ENCODE measurements at places on chromosomes 13 and 19. TPM values are rescaled to one million over a fixed set of nuclear protein-coding genes. Genes with fewer than 3 reads are reported as not detected.

The DACT3 gene
- total RNA-seq = 87.2 TPM

DNA sequence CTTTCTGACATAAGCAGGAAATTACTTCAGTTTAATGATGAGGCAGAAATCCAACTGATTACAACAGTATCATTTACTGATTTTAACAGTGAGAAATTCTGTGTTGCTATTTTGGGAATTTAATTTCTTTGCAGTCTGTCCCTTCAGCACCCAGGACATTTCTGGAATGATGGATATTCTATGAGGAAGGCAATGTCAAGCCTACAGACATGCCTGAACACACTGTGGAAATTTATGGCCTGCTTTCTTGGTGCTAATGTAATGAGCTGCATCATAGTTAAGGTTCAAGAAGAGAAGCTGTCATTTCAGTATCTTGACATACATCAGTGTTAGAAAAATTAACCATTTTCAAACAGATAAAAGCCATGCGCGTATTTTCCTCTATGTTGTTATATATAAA lies 87.7 kb downstream of the SLITRK1 start:
- no peak for DNase-seq
- H3K36me3 ChIP-seq = no peaks in the 10 kb centered on the region
- H3K4me3 ChIP-seq = no peak overlapping the region
- H3K27ac ChIP-seq = no peak overlapping the region
- H3K27me3 ChIP-seq = no peaks in the 10 kb centered on the region

The PDX1 gene
- total RNA-seq = not detected

The IL27RA gene
- total RNA-seq = 2.5 TPM

DNA sequence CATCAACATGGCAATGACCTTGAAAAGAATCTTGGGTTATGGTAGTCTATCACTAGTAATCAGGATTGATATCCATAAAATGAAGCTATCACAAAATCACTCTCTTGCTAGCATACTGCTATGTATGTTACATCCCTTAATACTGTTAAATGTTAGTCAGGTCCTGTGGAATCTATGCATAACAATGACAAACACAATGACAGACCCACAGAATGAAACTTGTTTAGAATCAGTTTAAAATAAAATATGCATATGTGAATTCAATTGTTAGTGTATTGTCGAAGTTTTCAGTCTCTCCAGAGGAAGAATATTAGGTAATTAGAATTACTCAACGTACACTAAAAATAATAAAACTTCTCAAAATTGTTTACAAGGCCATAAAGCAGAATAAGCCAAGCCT lies 137.6 kb downstream of the DACH1 start:
- no peak for DNase-seq
- no peaks in the 10 kb centered on the region for H3K27me3 ChIP-seq
- H3K4me3 ChIP-seq = no peak overlapping the region
- peaks cover 3% of the 10 kb centered on the region for H3K4me1 ChIP-seq
- no peaks in the 10 kb centered on the region for H3K36me3 ChIP-seq

- H3K36me3 ChIP-seq = no peaks in the 10 kb centered on the region
- no peaks in the 10 kb centered on the region for H3K27me3 ChIP-seq
- no peak for DNase-seq
- no peak overlapping the region for H3K4me3 ChIP-seq
- H3K4me1 ChIP-seq = peaks cover 39% of the 10 kb centered on the region
Measured at GRCh38 chr13:43021926-43022670, 1.3 kb upstream of the DNAJC15 start.

DNA sequence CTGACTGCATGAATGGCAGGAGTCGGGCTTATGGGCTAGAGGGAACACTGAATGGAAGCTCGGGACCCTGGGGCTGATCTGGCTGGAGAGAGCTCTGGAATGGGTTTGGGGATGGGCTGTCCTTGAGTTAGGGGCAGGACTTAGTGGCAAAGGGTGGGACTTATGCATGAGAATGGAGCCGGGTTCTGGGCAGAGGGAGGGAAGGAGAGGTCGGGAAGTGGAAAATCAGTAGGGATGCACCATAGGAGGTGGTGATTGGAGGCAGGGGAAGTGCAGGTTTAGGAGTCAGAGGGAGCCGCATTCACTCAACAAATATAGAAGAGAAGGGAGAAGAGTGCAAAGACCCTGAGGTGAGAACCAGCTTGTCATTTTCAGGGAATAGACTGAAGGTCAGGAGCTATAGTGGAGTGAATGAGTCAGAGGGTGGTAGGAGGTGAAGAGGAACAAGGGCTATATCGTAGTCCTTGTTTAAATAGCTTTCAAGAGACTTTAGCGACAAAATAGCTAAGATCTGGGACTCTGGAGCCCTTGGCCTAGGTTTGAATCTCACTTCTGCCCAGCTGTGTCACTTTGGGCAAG lies 748 bp downstream of the RAB4B start:
- H3K36me3 ChIP-seq = no peaks in the 10 kb centered on the region
- peak overlapping the region; percentile 65 for H3K4me3 ChIP-seq
- peak overlapping the region; percentile 94 for H3K27ac ChIP-seq
- peaks cover 16% of the 10 kb centered on the region for H3K4me1 ChIP-seq
- H3K27me3 ChIP-seq = no peaks in the 10 kb centered on the region
- no peak for DNase-seq

The ZNF83 gene
- total RNA-seq = 96.7 TPM

GRCh38 chr13:100673376-100673712 lies 1.3 kb downstream of the TMTC4 start:
- H3K4me3 ChIP-seq = peak overlapping the region; percentile 30
- H3K27ac ChIP-seq = peak overlapping the region; percentile 94
- H3K36me3 ChIP-seq = no peaks in the 10 kb centered on the region
- no peaks in the 10 kb centered on the region for H3K4me1 ChIP-seq
- DNase-seq = no peak

- H3K4me1 ChIP-seq = peaks cover 34% of the 10 kb centered on the region
- H3K36me3 ChIP-seq = peaks cover 9% of the 10 kb centered on the region
- no peak for DNase-seq
- no peaks in the 10 kb centered on the region for H3K27me3 ChIP-seq
- H3K4me3 ChIP-seq = no peak overlapping the region
- no peak overlapping the region for H3K27ac ChIP-seq
Measured at GRCh38 chr13:33146843-33147611, 130.8 kb downstream of the KL start.

The SMIM44 gene
- not detected for total RNA-seq

The NAPSA gene
- 0.55 TPM for total RNA-seq

GRCh38 chr19:50362656-50363424 lies 2.6 kb downstream of the NAPSA start:
- H3K4me3 ChIP-seq = no peak overlapping the region
- no peaks in the 10 kb centered on the region for H3K4me1 ChIP-seq
- H3K36me3 ChIP-seq = no peaks in the 10 kb centered on the region
- H3K27me3 ChIP-seq = no peaks in the 10 kb centered on the region

The GSX1 gene
- not detected for total RNA-seq

- H3K27ac ChIP-seq = no peak overlapping the region
- no peaks in the 10 kb centered on the region for H3K36me3 ChIP-seq
- H3K27me3 ChIP-seq = no peaks in the 10 kb centered on the region
Measured at GRCh38 chr13:25783076-25783475, 268.7 kb downstream of the SHISA2 start.

DNA sequence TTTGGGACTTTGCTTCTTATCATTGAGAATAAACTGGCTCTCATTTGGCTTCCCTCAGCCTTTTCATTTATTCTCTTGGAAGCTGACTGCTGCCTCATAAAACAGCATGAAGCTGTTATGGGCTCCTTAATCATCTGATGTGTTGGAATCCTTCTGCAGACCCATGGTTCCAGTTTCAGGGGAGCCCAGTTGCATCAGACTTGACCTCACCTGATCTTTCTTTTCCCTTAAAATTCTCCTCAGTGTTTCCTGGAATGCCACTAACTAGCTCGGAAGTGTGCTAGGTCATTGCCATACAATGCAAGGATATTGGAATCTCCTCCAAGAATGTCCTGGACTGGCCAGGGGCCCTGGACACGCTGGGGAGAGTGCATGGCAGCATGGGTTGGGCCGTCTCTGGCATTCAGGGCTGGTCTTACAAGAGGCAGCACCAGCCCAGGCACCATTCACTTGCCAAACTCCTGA lies 158.7 kb downstream of the FLT1 start:
- no peaks in the 10 kb centered on the region for H3K27me3 ChIP-seq
- DNase-seq = no peak
- H3K36me3 ChIP-seq = no peaks in the 10 kb centered on the region
- H3K4me3 ChIP-seq = no peak overlapping the region
- peaks cover 63% of the 10 kb centered on the region for H3K4me1 ChIP-seq

DNA sequence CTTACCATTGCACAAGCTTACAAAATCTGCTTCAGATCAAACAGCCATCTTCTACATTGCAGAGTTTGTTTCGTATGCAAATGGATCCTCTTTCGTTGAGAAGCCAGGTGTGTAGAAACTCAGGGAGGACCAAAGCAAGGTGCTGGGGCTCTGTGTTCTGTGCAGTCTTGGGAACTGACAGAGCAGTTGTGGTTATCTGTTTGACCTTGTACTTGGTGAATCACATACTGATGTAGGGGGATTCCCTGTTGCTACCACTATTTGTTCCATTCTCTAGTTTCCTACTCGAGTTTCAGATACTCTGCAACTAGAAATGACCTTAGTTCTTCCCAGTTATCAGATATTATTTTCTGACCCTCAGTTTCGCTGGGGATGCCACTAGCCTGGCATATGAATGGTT lies 95.2 kb upstream of the CLDN10 start:
- no peaks in the 10 kb centered on the region for H3K4me1 ChIP-seq
- H3K27me3 ChIP-seq = no peaks in the 10 kb centered on the region
- no peak overlapping the region for H3K4me3 ChIP-seq
- DNase-seq = no peak
- H3K36me3 ChIP-seq = no peaks in the 10 kb centered on the region
- H3K27ac ChIP-seq = no peak overlapping the region

The ZNF625 gene
- 5.9 TPM for total RNA-seq

DNA sequence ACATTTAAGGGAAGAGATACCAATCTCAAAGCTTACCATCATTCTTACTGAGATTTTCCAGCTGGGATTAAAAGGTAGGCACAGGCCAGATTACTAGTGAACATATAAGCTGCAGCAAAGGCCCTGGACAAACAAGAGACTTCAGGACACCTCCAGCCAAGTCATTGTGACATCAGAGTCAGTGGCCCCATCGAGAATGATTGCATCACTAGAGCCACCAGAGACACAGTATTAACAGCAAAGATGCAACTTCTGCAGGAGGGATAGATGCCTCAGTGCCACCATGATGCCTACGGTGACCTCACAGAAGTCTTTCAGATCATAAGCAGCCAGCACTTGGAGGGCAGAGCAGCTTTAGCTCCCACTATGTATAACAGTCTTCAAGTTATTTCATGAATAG lies 8.6 kb downstream of the RUBCNL start:
- H3K27ac ChIP-seq = no peak overlapping the region
- H3K4me1 ChIP-seq = no peaks in the 10 kb centered on the region
- H3K27me3 ChIP-seq = no peaks in the 10 kb centered on the region
- no peak for DNase-seq
- no peak overlapping the region for H3K4me3 ChIP-seq

- no peaks in the 10 kb centered on the region for H3K36me3 ChIP-seq
- no peak for DNase-seq
- no peaks in the 10 kb centered on the region for H3K4me1 ChIP-seq
Measured at GRCh38 chr13:112343591-112343990, 32.6 kb upstream of the SPACA7 start.

DNA sequence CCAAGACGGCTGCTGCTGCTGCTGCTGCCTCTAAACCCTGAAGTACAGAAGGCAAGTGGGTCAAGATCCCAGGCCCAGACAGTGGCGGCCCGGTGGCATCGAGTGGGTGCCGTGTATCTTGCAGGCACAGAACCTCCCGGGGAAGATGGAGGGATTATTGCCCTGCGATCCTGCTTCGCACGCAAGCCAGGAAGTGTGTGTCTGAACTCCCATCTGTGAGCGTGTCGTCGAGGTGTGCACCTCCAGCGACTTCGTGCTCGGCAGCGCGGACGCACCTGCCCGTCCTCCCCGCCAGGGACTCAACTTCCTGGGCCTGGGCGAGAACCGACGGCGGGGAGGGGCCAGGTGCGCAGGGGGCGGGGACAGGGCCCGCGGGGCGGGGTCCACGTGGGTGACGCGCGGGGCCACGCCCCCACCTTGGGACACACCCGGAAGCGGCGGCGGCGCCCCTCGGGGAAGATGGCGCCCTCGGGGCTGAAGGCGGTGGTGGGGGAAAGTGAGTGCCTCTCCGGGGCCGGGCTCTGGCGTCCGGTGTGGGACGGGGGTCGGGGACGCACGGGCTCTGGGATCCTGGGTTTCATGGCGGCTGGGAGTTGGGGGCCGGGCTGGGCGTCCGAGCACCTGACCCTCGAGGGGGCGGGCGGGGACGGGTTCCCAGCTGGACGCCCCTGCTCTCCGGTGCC lies at the start of gene STXBP2:
Gene STXBP2 (plus strand): TSS at position 420 of the 683 bp plus-strand sequence. CDS start 40 bp downstream, at position 460.
- DNase-seq = no peak
- no peaks in the 10 kb centered on the region for H3K27me3 ChIP-seq
- H3K4me3 ChIP-seq = peak within 1 kb of the TSS; percentile 43
- H3K36me3 ChIP-seq = no peaks in the 10 kb centered on the region

DNA sequence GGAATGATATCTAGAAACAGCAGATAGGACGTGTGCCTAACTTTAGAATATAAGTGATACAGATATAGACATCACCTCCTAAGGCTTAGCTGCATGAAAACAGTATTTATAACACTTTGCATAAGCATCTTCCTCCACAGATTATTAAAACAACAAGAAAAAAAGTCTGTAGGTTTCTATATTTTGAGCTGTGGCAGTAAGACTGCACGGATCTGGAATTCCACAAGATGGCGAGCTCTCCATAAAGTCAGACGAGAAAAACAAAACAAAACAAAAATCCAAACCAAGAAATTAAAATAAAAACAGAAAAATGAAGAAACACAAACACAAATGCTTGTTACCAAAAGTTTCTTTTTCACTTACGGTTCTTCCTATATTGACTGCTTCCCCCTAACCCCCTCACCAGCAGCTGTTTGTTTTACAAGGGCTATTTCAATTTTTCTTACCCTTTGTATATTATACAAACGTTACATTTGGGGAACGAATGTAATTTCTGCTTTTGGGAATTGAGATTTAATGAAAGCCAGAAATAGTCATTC lies 285.8 kb downstream of the MYO16 start:
- H3K27ac ChIP-seq = peak overlapping the region; percentile 79
- H3K4me3 ChIP-seq = no peak overlapping the region
- H3K4me1 ChIP-seq = peaks cover 23% of the 10 kb centered on the region
- no peak for DNase-seq
- H3K36me3 ChIP-seq = no peaks in the 10 kb centered on the region
- H3K27me3 ChIP-seq = no peaks in the 10 kb centered on the region

- H3K27me3 ChIP-seq = no peaks in the 10 kb centered on the region
- H3K27ac ChIP-seq = no peak overlapping the region
- peaks cover 22% of the 10 kb centered on the region for H3K4me1 ChIP-seq
- no peak for DNase-seq
- no peak overlapping the region for H3K4me3 ChIP-seq
Measured at GRCh38 chr13:94419304-94419924, 60.1 kb downstream of the DCT start.

- peak overlapping the region; percentile 84 for H3K27ac ChIP-seq
- H3K27me3 ChIP-seq = peaks cover 30% of the 10 kb centered on the region
- peak overlapping the region; percentile 52 for H3K4me3 ChIP-seq
- no peaks in the 10 kb centered on the region for H3K36me3 ChIP-seq
Measured at GRCh38 chr19:35140962-35141836, 1.9 kb upstream of the FXYD7 start.

GRCh38 chr19:37928527-37929286 lies 21.7 kb downstream of the SIPA1L3 start:
- no peak for DNase-seq
- no peaks in the 10 kb centered on the region for H3K4me1 ChIP-seq
- H3K4me3 ChIP-seq = no peak overlapping the region
- no peaks in the 10 kb centered on the region for H3K36me3 ChIP-seq
- H3K27me3 ChIP-seq = no peaks in the 10 kb centered on the region
- no peak overlapping the region for H3K27ac ChIP-seq
